ENCODE measurements at places on chromosomes 16 and 17.

DNA sequence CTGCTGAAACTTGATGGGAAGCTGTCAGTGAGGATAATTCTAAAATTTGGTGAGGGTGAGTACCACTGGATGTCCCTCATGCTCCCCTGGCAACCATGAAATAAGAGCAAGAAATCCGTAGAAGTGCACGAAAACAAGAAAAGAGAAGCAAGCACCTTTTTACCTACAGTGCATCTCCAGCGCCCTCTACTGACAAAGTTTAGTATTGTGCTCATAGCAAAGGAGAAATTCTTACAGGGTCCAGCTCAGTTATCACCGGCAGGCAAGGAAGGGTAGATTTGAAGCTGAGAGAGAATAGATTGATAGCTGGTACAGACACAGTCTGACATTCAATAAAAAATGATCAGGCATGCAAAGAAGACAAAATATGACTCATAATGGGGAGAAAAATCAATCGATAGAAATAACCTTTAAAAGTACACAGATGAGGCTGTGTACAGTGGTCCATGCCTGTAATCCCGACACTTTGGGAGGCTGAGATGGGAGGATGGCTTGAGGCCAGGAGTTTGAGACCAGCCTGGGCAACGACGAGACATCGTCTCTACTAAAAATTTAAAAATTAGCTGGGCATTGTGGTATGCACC lies 28.3 kb upstream of the TEX2 start:
- no peak for DNase-seq

- DNase-seq = no peak
These were observed 96.4 kb downstream of the C16orf78 start for GRCh38 chr16:49469930-49470451.

DNA sequence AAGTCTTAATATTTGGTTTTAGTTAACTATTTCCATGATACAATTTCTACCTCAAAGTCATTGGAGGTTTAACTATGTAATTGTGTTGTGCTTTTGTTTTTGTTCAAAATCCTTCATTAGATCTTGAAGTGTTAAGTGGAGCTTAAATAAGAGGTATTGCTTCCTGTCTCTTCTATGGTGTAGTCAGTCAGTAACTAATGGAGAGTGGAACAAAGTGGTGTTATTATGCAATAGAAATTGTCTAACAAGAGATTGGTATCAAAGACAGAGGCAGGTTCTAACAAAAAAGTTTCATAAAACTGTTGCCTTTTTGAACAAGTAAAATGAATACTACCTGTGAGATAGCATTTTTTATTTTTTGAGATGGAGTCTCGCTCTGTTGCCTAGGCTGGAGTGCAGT lies 45.2 kb downstream of the GRB7 start:
- DNase-seq = no peak

DNA sequence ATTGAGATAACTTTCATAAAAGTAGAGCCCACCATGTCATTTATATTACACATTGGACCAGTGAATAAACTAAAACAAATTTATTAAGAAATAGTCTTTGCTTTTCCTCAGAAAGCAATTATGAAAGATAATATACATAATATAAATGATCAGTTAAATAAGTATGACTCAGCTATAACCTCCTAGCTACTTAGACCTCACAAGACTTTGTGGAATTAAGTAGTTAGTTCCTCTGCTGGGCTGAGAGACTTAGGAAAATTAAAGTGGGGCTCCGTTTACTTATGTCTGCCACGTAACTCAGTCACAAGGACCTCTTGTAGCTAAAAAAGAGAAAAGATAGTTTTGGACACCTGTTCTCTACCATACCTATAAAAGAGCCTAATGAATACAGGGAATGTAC lies 76.9 kb downstream of the MRTFB start:
- no peak for DNase-seq

DNA sequence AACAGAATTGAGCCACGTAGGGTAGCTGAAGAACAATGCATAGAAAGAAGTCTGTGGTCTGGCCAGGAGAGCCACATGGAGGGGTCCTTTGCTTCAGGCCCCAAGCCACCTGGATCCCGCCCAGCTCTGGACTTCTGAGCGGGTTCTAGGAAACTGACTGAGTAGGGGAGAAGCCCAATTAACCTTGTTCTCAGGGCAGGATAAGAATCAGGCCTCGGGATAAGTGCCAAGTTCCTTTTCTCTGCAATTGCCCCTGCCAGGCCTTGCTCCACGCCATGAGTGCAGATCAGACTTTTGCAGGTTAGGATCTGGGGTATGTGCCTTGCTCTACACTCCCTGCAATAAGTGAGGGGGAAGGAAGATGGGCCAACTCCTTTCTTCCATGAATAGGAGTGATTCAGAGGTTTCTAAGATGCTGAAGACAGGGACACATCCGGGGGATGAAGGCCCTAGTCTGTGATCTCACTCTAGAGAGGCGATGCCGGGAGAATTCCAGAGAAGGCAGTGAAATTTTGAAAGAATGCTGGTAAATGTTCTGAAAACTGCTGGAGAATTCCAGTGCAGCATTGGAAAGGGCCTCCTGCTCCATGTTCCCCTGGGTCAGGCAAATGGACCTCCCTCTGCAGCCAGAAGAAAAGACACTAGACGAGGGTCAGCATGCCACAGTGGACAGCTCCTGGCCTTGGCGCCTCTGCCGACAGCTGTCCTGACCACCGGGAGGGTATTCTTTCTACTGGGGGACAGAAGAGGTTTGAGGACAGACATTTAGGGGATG lies 5.8 kb downstream of the NEUROD2 start:
- DNase-seq = no peak

DNA sequence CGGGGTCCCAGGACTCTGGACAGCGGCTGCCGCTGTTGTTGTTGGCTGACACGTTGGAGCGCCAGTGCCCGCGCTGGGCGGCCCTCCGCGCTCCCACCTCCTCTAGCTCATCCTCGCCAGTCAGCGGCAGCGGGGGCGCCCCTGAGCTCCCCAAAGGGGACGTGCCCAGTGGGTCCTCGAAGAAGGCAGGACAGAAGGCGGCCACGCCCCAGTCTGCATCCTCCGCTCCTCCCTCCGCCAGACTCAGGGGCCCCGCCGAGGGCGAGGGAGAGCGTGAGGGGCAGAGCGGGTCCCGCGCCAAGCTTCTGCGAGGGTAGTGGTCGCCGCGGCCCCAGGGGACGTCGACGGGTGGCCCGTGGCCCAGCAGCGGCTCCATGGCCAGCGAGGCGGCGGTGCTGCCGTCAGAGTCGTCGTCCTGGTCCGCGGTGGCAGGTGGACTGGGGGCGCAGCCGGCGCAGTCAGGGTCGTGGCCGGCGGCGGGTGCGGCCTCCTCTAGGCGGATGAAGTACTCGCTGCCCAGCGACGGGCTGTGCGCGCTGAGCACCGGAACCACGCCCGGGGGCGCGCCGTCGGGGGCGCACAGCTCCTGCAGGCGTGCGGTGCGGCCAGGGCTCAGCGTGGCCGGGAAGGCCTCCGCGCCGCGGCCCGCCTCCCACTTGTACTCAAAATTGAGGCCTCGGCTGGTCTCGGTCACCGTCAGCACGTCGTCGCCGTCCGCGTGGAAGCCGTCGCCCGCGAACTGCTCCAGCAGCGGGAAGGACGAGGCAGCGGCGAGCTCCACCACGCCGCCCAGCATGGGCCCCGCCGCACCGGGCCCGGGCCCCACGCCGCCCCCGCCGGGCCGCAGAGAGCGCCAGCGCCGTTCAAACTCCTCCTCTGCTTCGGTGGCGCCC lies 43.2 kb upstream of the PVALEF start:
- no peak for DNase-seq

GRCh38 chr16:14310519-14310991 lies 239.4 kb downstream of the MRTFB start:
- no peak for DNase-seq

DNA sequence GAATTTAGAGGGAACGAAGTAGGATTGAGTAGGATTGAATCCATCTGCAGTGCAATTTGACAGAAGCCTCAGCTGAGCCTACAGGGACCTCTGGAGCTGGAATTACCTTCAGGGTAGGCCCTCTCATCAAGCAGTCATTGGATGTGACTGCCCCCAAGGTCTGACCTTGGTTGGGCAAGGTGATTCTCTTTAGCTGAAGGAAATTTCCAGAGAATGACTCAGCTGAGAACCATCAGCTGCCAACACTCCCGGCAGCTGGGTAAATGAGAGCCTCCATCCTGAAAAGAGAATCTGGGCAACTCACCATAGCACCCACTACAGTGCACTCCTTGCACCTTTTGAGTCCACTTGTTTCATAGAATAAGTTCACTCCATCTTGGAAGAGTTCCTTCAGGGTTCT lies 113.5 kb upstream of the MED13 start:
- DNase-seq = no peak

GRCh38 chr17:42553161-42553818 lies 567 bp downstream of the HSD17B1 start:
- DNase-seq = peak; percentile 51

- DNase-seq = peak; percentile 33
These were observed 1.6 kb downstream of the MPO start for GRCh38 chr17:58279016-58279711.

DNA sequence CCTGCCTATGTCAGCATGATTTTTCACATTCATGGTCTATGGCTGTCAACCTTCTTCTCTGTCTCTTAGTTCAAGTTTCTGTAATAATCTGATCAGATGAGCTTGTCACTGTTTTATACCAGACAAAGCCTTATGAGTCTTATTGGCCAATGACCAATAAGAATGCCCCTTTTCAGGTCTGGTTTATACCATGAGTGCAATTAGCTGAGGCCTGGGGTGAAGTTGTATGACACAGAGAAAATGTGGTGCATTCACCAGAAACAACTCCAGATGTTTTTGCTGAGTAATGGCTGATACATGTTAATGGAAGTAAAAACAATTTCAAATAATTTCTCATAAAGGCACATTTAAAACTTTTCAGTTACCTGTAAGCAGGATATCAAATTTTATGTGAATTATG lies 218.6 kb upstream of the CDH8 start:
- no peak for DNase-seq

All from ovary (tissue), 10 donors.